CD4-positive, alpha-beta T cell treated with Interleukin-1 beta for 1 hour (primary cell): ENCODE measurements at places on chromosomes 16 and 17.

- no peak for DNase-seq
Observed at GRCh38 chr17:43722870-43723665, 35.5 kb downstream of the SOST start.

- DNase-seq = no peak
Observed at GRCh38 chr17:44540246-44541084, 16.8 kb upstream of the FZD2 start.

DNA sequence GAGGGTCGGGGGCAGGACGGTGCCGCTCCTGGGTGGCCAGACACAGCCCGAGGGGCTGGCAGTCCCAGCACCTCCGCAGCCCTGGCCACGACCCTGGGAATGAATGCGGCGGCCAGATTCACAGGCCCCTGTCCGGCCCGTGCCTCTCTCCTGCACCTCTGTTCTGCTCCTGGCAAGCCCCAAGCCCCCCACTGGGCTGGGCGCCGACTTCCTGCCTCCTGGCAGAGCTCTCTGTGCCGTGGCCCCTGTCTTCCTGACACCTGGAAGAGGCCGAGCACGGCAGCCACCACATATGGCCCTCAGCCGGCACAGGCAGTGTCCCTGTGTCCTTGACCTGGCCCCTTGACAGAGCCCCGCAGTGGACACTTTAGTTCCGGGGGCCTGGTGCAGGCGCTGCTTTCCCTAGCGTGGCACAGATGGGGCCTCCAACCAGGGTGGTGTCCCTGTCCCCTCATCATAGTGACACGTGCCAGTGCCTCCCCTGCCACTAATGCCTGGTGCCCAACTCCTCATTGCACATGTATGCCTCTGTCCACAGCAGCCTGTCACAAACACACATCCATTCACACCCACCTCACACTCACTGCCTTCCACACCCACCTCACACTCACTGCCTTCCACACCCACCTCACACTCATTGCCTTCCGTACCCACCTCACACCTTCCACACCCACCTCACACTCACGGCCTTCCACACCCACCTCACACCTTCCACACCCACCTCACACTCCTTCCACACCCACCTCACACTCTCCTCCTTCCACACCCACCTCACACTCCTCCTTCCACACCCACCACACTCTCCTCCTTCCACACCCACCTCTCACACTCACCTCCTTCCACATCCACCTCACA, 110.6 kb upstream of the PLCG2 start:
- no peak for DNase-seq

- DNase-seq = no peak
Observed at GRCh38 chr17:46053911-46054534, 55.0 kb downstream of the STH start.

GRCh38 chr16:85425074-85425662, 188.0 kb upstream of the GSE1 start:
- no peak for DNase-seq
